Caudate nucleus (tissue), 63 donors: ENCODE measurements at places on chromosomes 6 and 20.

DNA sequence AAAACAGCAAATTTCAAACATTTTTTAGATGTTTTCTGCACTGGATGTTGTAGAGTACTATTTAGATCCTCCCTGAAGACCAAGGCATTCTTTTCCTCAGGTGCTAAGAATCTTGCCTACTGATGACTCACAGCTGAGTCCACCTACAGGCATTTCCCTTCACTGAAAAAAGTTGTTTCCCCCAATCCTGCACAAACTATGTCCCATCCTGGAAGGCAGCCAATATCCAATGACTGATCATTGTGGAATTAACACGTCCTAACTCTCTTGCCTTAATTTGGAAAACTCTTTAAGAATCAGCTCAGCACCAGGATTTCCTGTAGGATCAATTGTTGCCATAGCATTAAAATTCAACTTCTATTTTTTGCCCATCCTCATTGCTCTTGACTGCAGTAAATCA is 268.4 kb upstream of the IRAK1BP1 start:
- no peak for DNase-seq

DNA sequence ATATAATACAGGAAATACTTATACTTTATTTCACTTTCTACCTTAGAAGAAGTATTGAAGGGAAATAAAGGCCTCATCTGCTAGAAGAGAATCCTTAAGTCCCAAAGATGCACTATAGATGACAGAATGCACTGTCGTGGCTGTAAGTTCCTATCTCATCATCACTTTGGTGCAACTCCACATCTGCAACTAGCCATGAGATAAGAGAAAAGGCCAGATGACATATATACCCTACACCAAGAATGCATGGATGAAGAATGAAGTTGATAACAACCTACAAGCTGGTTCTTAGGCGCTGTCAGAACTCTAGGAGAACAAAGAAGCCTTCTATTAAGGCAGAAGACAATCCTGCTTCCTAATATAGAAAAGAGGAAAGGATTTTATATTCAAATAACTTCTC is 11.6 kb upstream of the PLN start:
- DNase-seq = no peak

DNA sequence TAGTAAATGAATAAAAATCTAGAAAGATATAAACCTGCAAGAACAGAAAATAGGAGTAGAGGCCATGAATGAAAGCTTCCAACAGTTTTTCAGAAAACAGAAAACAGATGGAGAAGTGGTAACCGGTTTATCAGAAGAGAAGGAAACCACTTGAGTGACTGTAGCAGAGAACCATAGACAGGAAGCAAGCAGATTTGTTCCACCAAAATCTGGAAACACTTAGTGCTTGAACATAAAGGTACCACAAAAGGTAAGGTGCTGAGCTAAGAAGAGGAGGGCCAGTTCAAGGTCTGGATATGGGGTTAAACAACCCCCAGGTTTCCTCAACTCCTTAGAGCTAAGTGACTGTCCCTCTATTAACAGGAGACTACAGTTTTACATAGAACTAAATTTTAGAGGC is 9.2 kb upstream of the KIAA0319 start:
- DNase-seq = no peak

DNA sequence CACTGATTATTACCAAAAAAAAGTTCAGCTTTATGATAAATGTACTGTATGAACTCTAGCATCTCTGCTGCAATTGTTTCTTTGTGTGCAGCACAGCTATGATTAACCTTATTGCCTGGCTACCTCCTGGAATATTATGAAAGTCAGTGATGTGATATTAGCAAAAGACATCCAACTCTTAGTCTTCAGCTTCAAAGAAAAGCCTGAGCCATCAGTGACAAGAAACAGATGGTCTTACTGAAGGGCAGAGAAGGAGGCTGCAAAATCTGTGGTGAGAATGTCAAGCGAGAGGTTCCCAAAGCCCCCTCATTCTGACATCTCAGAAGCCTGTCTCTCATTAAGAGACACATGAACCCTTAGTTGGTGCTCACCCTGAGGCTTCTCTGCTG is 89.4 kb upstream of the TNFAIP3 start:
- DNase-seq = no peak

GRCh38 chr6:22071270-22072041 is 225.4 kb downstream of the PRL start:
- DNase-seq = no peak

GRCh38 chr6:159693894-159694545 is 979 bp upstream of the SOD2 start:
- DNase-seq = no peak

DNA sequence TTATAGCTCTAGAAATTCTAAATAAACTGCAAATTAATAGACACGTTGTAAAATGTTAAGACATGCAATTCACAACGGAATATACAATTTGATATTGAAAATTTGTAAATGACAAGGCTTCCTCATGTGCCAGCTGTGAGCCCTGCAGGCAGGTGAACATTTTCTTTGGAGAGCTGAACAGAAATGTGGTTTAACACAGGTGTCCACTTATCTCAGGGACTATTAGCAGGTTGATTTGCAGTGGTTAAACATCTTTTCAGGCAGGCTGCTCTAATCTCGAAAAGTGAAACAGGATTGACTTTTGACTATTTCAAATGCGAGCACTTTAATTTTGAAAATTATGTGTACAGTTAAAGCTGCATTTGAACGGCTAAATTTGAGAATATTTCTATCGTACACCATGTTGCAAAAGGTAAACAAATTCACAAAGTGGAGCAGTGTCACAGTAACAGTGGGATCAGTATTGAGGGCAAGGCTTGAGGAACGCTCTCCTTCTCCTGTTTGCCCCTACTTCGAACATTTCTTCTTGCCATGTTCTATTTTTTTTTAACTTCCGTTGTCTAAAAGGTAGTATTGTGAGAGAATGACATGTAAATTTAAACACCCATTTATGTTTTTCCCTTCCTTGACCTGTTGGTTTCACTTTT is 210.8 kb downstream of the CDKAL1 start:
- DNase-seq = no peak

DNA sequence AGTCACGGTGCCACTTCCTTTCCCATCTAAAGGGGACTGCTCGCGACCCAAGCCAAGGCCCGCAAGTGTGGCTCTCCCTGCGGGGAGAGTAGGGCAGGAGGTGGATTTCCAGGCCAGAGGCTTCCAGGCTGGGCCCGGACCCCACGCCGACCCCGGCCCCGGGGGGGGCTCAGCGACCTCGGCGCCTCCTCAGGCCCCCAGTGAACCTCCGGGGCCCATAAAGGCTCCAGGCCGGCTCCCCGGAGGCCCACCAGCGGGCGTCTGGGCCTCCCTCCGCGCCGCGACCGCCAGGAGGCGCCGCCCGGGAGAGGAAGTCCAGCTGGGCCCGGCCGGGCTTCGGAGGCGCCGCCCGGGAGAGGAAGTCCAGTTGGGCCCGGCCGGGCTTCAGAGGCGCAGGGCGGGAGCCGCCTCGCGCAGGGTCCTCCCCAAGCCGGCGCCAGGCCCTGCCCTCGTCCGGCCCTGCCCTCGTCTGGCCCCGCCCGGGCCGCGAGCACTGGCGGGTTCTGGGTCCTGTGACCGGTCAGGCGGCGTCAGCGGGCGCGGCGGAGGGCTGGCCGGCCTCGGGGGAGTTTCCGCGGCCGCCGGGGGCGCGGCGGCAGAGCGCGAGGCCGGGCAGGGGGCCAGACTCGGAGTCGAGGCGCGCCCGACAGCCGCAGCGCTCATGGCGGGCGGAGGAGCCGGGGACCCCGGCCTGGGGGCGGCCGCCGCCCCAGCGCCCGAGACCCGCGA is at the start of gene RAB32:
Gene RAB32 (plus strand): TSS at position 623 of the 729 bp plus-strand sequence. CDS start 39 bp downstream, at position 662.
- peak; percentile 84 for DNase-seq

- DNase-seq = no peak
These were observed 11.3 kb downstream of the HIVEP2 start for GRCh38 chr6:142933701-142934100.

GRCh38 chr6:38065734-38066305 is 246.3 kb downstream of the ZFAND3 start:
- no peak for DNase-seq

GRCh38 chr6:105372142-105372848 is 30.6 kb downstream of the PREP start:
- no peak for DNase-seq
